Activated naive CD4-positive, alpha-beta T cell treated with anti-CD3 and anti-CD28 coated beads for 36 hours (primary cell): ENCODE measurements at places on chromosomes 2 and 18. TPM values are rescaled to one million over a fixed set of nuclear protein-coding genes. Genes with fewer than 3 reads are reported as not detected.
A peak's percentile ranks its signal among the peaks of the same experiment; 100 is the strongest.

The CHRND gene
- not detected for total RNA-seq

The HIBCH gene
- 19.2 TPM for total RNA-seq

The ANKRD44 gene
- total RNA-seq = 87.8 TPM

The LBX2 gene
- total RNA-seq = not detected

The CCDC74A gene
- 7.1 TPM for total RNA-seq

The SNTG2 gene
- total RNA-seq = 0.57 TPM

The DSG1 gene
- not detected for total RNA-seq

The CRIM1 gene
- total RNA-seq = 3.1 TPM

The CD302 gene
- 0.35 TPM for total RNA-seq

The MPHOSPH10 gene
- 32.3 TPM for total RNA-seq

GRCh38 chr18:5806860-5807259 lies 88.5 kb downstream of the TMEM200C start:
- H3K27ac ChIP-seq = no peak overlapping the region
- H3K36me3 ChIP-seq = no peaks in the 10 kb centered on the region

GRCh38 chr2:136141510-136142149 lies 23.7 kb upstream of the CXCR4 start:
- no peak for DNase-seq
- peaks cover 14% of the 10 kb centered on the region for H3K27me3 ChIP-seq
- H3K36me3 ChIP-seq = no peaks in the 10 kb centered on the region
- no peak overlapping the region for H3K27ac ChIP-seq

GRCh38 chr2:207589143-207589542 lies 36.1 kb downstream of the METTL21A start:
- no peak for DNase-seq
- H3K4me3 ChIP-seq = no peak overlapping the region
- no peaks in the 10 kb centered on the region for H3K27me3 ChIP-seq
- H3K27ac ChIP-seq = no peak overlapping the region
- peaks cover 10% of the 10 kb centered on the region for H3K4me1 ChIP-seq

DNA sequence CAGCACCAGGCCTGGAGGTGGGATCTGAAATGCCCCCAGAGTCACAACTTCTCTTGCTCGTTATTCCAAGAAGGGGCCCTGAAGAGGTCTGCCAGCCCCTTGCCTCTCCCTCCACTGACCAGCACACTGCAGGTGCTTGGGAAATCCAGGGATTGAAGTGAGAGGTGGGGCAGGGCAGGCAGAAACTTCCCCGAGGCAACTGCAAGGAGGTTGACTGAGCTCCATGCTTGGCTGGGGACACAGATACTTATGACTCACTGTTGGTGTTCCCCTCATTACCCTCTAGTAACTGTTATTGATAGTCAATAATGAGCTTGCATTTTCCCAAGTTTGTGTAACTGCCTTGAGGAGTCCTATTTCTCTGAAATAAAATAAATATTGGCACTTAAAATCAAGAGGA lies 47.5 kb downstream of the MARCO start:
- no peak overlapping the region for H3K27ac ChIP-seq
- H3K27me3 ChIP-seq = peaks cover 8% of the 10 kb centered on the region
- H3K4me3 ChIP-seq = no peak overlapping the region
- no peak for DNase-seq

- no peaks in the 10 kb centered on the region for H3K27me3 ChIP-seq
- no peaks in the 10 kb centered on the region for H3K4me1 ChIP-seq
- no peak overlapping the region for H3K27ac ChIP-seq
- no peaks in the 10 kb centered on the region for H3K36me3 ChIP-seq
Measured at GRCh38 chr2:76613330-76613729, 902.6 kb upstream of the GCFC2 start.

- DNase-seq = peak; percentile 85
- no peak overlapping the region for H3K4me3 ChIP-seq
- peaks cover 24% of the 10 kb centered on the region for H3K4me1 ChIP-seq
- H3K36me3 ChIP-seq = no peaks in the 10 kb centered on the region
- peaks cover 7% of the 10 kb centered on the region for H3K27me3 ChIP-seq
Measured at GRCh38 chr2:105235388-105236059, 6.0 kb upstream of the GPR45 start.

DNA sequence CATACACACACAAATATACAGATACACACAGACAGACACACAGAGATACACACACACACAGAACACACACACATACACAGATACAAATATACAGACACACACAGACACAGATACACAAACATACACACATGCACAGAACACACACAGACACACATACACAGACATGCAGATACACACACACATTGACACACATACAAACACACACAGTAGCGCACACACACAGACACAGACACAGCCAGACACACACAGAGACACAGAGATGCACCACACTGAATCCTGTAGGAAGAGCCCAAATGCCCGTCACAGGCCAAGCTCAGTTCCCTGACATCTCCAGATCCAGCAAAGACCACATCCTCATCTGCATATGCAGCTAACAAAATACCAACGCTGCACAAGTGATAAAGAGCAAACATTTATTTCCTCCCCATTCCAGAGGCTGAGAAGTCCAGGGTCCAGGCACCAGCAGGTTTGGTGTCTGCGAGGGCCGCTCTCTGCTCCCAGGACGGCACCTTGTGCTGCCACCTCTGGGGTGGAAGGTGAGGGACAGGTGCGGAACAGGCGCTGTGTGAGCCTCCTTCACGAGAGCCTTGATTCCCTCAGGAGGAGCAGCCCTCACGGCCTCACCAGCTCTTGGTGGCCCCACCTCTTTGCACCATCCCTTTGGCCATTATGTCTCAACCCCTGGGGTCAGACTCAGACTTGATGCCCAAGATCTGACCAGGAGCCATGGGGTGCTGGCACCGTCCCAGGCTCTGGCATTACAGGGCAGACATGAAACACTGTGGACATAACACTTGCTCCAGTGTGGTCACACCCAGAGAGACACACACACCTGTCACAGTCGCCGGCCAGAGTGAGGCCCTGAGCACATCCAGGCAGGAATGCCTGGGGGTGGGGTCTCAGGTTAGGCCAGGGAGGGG lies 108.7 kb downstream of the NDUFA10 start:
- H3K27me3 ChIP-seq = no peaks in the 10 kb centered on the region
- peaks cover 5% of the 10 kb centered on the region for H3K36me3 ChIP-seq
- H3K27ac ChIP-seq = no peak overlapping the region
- no peak for DNase-seq

GRCh38 chr2:7530001-7530400 lies 612.8 kb downstream of the RNF144A start:
- peak; percentile 34 for DNase-seq
- H3K4me1 ChIP-seq = peaks cover 42% of the 10 kb centered on the region
- H3K27ac ChIP-seq = no peak overlapping the region
- H3K4me3 ChIP-seq = no peak overlapping the region

DNA sequence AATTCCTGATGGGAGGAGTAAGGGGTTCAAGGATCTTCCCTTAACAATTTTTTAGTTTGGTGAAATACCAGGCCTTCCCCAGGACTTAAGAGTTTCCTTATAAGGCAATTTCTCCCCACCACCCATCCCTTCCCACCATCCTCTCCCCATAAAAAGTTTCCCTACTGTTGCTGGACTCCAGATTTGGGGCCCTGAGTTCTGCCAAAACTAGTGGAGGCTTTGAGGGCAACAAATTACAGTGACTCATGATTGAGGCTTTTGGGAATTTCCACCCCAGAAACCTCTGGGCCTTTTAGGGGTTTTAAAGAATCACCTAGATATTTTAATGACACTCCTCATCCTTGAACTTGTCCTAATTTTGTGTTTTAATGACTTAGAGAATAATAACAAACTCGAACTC lies 14.3 kb upstream of the EN1 start:
- H3K27me3 ChIP-seq = peaks cover 53% of the 10 kb centered on the region
- DNase-seq = no peak
- no peak overlapping the region for H3K27ac ChIP-seq
- H3K36me3 ChIP-seq = no peaks in the 10 kb centered on the region

DNA sequence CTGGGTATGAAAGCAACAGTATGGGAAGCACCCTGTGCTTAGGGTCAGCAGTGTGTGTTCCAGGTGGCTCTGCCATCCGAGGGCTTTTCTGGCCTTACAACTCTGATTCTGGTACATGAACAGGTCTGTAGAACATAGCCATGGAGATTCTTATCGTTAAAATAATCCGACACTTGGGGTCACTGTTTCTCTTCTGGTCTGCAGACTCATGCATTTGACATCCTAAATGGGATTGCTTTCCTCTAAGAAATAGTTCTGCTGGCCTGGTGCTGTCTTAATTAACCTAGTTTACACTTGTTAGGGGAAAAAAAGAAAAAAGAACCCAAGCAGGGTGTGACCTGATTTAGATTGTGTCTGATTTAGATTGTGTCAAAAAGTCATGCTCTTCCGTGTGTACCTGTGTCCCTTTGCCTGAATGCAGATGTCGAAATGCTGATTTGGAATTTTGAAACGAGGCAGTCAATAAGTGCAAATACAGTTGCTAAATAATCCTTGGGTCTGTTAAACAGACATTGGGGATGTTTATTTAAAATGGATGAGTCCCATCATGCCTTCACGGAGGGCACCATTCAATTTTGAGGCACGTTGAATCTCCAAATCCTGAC lies 59.6 kb downstream of the TRPM8 start:
- H3K27me3 ChIP-seq = no peaks in the 10 kb centered on the region
- peaks cover 12% of the 10 kb centered on the region for H3K4me1 ChIP-seq
- peak; percentile 20 for DNase-seq
- H3K36me3 ChIP-seq = no peaks in the 10 kb centered on the region

DNA sequence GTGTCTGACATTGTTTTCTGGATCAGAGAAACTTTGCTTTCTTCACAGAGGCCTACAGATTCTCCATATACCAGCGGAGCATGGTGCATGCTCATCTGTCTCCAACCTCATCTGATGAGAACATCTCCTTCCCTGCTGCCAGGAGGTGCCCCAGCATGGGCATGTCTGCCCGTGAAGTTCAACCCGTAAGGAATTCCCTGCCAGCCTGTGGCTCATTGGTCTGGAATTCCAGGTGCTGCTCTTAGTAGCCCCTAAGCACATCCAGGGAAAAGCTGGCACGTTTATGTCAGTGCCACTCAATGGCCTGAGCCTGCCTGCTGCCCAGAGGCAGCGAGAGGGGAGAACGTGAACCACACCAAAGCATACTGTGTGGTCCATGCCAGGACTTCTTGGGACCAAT lies 1.7 kb upstream of the SP100 start:
- H3K4me3 ChIP-seq = peak overlapping the region; percentile 96
- peak overlapping the region; percentile 99 for H3K27ac ChIP-seq
- no peak for DNase-seq
- peaks cover 19% of the 10 kb centered on the region for H3K36me3 ChIP-seq
- peaks cover 67% of the 10 kb centered on the region for H3K4me1 ChIP-seq

GRCh38 chr18:49590608-49591007 lies 28.8 kb downstream of the LIPG start:
- no peak overlapping the region for H3K27ac ChIP-seq
- peaks cover 1% of the 10 kb centered on the region for H3K27me3 ChIP-seq
- no peak overlapping the region for H3K4me3 ChIP-seq
- DNase-seq = no peak
- H3K4me1 ChIP-seq = no peaks in the 10 kb centered on the region

DNA sequence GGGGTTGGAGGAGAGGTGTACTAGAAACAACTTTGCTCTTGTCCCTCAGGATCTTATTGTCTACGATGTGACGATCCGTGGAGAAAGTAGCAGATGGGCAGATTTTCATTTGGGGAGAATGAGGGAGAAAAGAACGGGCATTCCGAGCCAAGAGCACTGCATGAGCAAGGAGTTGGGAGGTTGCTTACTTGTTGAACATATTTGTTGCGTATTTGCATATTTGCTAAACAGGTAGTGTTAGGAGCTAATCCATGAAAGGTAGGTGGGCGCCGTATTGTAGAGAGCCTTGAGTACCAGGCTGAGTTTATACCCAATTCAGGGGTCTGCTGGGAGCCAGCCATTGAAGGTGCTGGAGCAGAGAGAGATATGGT lies 490 bp downstream of the BCS1L start:
- peak overlapping the region; percentile 90 for H3K4me3 ChIP-seq
- H3K36me3 ChIP-seq = peaks cover 41% of the 10 kb centered on the region
- DNase-seq = no peak
- no peaks in the 10 kb centered on the region for H3K27me3 ChIP-seq
- H3K27ac ChIP-seq = peak overlapping the region; percentile 81

GRCh38 chr2:101778102-101778501 lies 80.6 kb downstream of the MAP4K4 start:
- no peak overlapping the region for H3K4me3 ChIP-seq
- peaks cover 2% of the 10 kb centered on the region for H3K36me3 ChIP-seq
- no peaks in the 10 kb centered on the region for H3K27me3 ChIP-seq
- no peak overlapping the region for H3K27ac ChIP-seq

- peak overlapping the region; percentile 39 for H3K4me3 ChIP-seq
- H3K4me1 ChIP-seq = peaks cover 2% of the 10 kb centered on the region
- no peak overlapping the region for H3K27ac ChIP-seq
- no peaks in the 10 kb centered on the region for H3K27me3 ChIP-seq
- peaks cover 2% of the 10 kb centered on the region for H3K36me3 ChIP-seq
- no peak for DNase-seq
Measured at GRCh38 chr2:241901500-241902351, 32.2 kb downstream of the RTP5 start.
